ENCODE measurements at places on chromosomes 5 and 9. TPM values are rescaled to one million over a fixed set of nuclear protein-coding genes. Genes with fewer than 3 reads are reported as not detected.

ZDHHC11B gene
- total RNA-seq = 7.0 TPM

- ATAC-seq = no peak
Measured at GRCh38 chr5:22596404-22596970, 256.7 kb downstream of the CDH12 start.

DNA sequence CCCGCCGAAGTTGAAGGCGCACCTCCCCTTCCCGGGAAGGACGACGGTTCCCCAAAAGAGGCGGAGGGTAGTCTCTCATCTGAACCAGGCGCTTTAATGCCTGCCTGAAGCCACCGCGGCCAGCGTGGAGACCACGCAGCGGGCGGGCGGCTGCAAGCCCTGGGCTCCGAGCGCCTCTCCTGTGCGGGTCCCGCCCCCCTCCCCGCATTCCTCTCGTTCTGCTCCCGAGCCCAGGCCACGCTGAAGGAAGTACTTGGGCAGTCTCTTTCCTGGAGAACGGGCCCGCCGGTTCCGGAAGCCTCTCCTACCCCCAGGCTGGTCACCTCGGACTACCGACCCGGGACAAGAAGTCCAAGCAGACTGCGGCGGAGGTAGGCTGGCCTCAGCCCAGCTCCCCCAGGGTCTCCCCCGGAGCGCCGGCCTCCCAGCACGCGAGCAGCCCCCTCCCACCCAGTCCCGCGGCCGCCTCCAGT is 571 bp downstream of the PPIC start:
- ATAC-seq = peak; percentile 46

GRCh38 chr5:58255970-58256369 is 203.9 kb downstream of the PLK2 start:
- ATAC-seq = no peak

GRCh38 chr9:82539146-82539545 is 523.8 kb downstream of the RASEF start:
- no peak for ATAC-seq

DNA sequence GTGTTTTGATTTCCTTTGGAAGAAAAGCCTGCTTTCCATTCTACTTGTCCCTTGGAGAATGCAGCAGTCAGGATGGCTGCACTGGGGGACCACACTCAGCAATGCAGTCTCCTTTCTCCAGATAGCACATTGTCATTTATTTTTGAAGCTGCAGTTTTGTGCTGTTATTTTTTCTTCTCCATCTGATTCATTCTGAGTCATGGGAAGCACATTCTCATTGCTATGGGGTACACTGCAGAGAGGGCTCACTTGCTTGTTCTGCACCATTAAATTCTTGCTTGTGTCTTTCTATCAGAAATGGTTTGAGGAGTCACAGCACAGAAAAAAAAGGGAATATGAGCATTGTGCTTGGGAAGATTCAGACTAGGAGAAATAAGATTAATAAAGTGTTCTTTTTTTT is 39.7 kb upstream of the POC5 start:
- no peak for ATAC-seq

- ATAC-seq = no peak
Measured at GRCh38 chr9:124370896-124371582, 44.2 kb downstream of the PSMB7 start.

DNA sequence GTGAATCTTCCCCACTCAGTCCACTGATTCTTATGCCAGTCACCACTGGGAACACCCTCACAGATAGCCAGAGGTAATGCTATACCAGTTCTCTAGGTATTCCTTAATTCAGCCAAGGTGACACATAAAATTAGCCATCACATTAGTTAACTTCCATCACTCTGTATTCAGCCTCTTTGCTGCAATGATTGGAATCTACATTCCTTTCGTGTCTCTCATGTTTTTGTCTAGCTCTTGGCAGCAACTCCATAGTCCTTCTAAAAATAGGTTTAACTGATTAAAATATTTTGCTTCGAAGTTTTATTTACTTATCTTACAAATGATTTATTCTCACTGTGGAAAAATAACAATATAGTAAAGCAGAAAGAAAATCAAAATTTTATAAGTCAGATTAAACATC is 19.6 kb upstream of the RNF20 start:
- no peak for ATAC-seq

- ATAC-seq = peak; percentile 38
Measured at GRCh38 chr5:138408023-138408422, 30.8 kb upstream of the REEP2 start.

- peak; percentile 68 for ATAC-seq
Measured at GRCh38 chr5:111829701-111830100, 72.7 kb upstream of the NREP start.

GRCh38 chr5:4348423-4348822 is 752.8 kb downstream of the IRX1 start:
- no peak for ATAC-seq

GRCh38 chr5:34556509-34556782 is 99.7 kb upstream of the RAI14 start:
- no peak for ATAC-seq

Measured in esophagus mucosa (tissue), 1 donor.